ENCODE measurements at places on chromosomes 13 and 19.

DNA sequence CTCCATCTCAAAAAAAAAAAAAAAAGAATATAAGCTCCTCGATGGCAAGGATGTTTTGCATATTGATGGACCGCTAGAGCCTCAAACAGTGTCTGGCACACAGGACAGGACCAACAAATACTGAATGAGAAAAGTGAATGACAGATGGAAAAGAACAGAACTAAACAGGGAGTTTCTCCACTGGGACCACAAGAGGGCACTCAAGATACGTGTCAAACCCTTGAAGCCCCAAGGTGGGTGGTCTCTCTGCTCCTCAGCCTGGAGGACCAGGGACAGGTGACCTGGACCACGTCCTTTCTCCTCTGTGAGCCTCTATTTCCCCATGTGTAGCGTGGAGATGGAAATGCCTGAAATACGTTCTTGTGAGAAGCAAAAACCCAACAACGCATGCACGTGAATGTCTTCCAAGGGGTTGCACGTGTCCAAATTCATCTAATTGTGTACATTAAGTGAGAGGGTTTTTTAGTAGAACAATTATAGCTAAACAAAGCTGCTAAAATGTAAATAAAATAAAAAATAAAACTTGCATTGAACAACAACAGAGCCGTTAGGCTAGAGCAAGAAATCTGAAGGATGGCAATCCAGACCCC is 5.7 kb upstream of the CDC42EP5 start:
- DNase-seq = no peak

DNA sequence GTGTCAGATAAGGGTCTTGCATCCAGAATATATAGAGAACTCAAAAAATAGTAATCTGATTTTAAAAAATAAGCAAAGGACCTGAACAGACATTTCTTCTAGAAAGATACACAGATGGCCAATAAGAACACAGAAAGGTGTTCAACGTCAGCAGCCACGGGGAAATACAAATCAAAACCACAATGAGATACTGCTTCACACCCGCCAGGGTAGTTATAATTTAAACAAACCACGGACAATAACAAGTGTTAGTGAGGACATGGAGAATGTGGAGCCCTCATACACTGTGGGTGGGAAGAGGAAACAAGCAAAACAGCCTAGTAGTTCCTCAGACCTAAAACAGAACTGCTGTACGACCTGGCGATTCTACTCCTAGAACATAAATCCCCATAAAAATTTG is 26.7 kb upstream of the NAPA start:
- DNase-seq = no peak

DNA sequence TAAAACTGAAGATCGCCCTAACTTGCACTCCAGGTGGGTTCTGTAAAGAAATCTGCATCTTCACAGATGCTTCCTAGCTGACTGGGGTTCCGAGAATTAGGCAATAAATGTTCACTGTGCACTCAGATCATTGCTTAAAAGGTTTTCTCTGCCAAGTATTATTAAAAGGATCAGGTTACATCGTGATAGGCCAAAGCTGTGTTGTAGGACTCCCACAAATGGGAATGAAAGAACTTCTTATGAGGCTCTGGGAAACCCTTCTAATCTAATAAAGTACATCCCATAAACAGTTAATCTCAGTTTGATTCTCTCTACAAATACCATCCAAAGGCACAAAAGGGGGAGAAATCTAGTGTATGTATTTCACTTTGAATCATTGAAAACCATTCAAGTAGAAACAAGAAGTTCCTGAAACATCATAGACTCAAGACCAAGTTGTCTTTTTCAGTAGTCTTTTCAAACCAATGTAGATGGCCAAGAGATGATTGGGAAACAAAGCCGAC is 7.1 kb upstream of the POU4F1 start:
- DNase-seq = no peak

DNA sequence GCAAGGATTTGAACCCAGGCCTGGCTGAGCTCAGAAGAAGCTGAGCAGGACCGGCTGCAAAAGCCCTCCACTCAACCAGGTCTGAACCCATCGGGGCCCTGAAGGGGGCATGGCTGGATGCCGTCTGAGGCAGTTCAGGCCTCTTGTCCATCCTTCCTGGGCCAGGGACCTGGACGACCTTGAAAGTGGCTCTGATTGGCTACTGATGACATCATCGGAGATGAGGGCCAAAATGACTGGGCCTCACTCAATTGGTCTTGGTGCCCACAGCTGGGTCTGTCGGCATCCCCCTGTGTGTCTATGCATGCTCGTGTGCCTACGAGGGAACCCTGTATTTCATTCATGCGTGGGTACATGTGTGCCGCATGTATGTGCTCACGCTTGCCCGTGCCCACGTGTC is 71.8 kb downstream of the PTPRS start:
- no peak for DNase-seq

- no peak for DNase-seq
These were observed 273.5 kb downstream of the FGF14 start for GRCh38 chr13:102128216-102128810.

DNA sequence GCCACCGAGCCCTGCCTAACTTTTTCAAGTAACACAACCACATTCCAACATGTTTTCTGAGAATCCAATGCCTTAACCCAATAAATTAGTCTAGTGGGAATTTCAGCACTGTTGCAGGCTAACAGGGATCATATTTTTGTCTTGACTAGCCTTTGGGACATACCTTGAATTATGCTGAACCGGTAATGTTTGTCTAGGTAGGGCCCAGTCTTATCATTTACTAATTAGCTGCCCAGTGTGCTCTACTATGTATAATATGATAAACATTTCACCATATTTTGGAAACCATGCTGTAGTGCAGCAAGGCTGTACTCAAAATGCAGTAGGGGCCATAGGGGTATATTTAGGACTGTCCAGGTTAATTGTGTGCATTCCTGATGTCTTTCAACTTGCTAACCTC is 3.3 kb upstream of the PDS5B start:
- no peak for DNase-seq

DNA sequence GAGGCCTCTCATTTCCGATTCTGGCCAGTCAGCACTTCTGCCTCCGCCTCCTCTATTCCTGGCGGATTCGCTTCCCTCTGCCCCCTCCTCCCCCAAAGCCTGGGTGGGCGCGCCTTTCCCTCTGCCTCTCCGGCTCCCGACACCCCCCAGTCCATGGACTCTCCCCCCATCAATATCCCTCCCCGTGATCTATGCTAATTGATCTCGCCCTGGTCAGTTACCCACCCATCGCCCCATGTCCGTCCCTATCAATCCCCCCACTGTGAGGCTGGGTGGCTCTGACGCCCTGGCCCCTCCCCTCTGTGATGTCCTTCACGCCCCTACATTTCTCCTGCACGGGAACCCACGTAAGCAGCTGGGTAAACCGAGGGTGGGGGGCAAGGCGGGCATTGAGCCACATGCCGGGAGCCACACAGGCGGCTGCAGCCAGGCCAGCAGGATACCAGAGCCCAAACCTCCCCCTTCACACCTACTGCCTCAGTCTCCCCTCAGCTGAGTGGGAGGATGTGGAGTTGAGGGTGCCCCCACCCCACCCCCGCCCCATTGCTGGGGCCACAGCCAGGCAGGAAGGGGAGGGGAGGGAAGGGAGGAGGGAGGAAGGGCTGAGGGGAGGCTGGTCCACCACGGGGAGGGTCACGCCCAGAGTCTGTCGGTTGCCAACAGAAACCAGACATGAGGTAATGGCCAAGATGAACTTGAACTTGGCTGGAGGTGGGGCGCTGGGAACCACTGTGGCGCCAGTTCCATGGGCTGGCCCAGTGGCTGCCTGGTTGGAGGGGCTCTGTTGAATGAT is 21.0 kb downstream of the SMIM24 start:
- peak; percentile 94 for DNase-seq

DNA sequence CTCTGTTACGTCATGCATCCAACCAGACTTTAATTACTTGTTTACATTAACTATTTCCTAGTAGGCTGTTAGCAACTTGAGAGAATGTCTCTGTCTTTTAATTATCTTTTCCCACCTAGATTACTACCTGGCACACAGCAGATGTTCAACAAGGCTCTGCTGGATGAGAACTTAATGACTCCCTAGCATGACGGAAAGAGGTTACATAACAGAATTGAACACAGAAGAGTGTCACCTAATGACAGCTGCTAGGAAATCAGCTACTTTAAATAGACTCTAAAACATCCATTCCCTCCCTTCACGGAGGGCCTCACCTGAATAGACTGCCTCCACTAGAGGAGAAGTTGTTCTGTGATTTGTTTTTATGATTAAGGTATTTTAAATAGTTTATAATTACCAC is 110.8 kb downstream of the TEX29 start:
- no peak for DNase-seq

- no peak for DNase-seq
These were observed 144.3 kb downstream of the ZNF536 start for GRCh38 chr19:30516531-30516930.

DNA sequence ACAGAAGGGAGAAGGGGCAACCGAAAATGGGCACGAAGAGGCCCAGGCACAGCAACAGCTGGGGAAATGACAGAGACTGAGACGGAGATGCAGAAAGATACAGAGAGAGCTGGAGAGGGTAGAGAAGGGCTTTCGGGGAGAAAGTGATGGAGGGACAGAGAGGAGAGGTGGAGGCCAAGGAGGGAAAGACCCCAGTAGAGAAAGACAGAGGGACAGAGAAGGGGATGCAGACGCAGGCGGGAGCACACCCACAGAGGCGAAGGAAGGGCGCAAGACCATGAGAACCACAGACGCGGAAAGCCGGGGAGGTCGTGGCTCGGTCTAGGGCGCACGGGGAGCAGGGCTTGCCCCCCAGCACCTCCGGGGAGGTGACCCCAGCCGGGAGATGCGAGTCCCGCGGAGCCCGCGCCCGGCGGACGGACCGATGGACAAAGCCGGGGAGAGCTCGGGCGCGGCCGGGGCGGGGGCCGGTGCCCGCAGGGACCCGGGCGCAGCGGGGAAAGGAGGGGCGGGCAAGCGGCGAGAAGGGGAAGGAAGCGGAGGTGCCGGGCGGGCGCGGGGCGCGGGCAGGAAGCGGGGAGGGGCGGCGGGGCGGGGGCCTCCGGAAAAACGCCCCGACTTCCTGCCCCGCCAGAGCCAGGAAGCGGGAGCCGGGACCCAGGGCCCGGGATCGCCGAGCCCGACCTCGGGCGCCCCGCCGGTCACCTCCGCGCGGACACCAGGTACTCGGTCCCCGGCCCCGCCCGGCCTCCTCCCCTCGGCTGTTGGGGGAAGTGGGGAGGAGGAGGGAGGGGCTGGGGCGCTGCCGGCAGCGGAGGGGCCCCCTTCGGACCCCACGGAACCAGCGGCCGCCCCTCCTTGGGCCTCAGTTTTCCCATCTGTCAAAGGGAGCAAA is at the start of gene ARHGEF1:
Gene ARHGEF1, plus strand, starts transcription at position 617 of the 895 bp plus-strand sequence. CDS start 4,899 bp downstream, outside the sequence.
- DNase-seq = peak; percentile 68

DNA sequence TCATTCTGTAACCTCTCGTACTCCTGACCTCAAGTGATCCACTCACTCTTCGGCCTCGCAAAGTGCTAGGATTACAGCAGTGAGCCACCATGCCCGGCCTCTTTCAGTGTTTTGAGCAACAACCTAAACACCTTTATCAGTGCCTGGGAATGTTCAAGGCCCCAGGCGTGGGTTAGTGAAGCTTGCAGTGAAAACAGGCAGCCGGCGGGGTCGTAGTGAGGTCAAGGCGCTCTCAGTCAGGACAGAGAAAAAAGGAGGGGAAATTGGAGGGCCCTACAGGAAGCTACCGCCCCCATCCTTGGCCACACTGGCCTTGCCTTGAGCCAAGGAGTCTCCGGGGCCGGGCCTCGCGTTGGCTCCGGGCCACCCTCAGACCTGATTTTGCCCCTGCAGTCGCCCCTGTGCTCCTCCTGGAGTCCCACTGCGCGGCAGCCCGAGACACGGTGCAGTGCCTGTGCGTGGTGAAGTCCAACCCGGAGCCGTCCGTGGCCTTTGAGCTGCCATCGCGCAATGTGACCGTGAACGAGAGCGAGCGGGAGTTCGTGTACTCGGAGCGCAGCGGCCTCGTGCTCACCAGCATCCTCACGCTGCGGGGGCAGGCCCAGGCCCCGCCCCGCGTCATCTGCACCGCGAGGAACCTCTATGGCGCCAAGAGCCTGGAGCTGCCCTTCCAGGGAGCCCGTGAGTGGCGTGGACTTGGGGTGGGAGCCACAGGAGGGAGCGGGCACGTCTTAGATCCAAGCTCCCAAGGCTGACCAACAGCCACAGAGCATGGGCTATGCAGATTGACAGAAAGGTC is 17.7 kb downstream of the MAG start:
- peak; percentile 66 for DNase-seq

- no peak for DNase-seq
These were observed 268.7 kb downstream of the NHLRC3 start for GRCh38 chr13:39306639-39307589.

DNA sequence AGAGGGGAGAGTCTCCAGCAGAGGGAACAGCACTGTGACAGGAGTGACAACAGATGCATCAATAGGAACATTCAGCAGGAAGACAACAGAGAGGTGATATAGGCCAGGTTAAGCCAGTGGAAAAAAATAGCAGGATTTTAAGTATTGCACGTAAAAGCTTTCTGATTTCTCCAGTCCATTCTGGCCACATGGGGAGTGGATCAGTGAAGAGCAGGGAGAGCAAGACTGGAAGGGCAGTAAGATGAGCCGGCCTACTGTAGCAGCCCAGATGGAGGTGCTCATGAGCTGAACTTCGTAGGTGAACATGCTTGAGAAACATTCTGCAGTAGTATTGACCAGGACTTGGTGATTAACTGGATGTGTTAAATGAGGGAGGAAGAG is 1.7 kb downstream of the UTP14C start:
- no peak for DNase-seq

- no peak for DNase-seq
These were observed 17.9 kb downstream of the TFDP1 start for GRCh38 chr13:113602291-113602988.

DNA sequence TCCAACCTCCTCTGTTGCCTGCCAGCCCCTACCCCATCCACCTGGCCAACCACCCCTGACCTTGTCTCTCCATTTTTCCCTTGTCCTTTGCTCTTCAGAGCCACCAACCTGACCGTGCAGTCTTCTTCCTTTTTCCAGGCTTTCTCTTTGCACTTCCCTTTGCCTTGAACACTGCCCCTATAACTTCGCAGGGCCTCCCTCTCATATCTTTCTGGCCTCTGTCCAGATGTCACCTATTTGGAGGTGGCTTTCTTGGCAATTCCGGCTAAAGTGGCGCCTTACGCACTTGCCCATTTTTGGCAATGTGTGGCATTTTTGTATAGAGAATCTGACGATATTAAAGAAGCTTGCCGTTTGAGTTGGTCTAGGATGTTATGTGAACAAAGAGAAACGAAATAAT is 844 bp downstream of the ZNF543 start:
- DNase-seq = no peak
